Activated effector memory CD4-positive, alpha-beta T cell treated with Interleukin-2 at 50 U/mL for 16 hours (primary cell): ENCODE measurements at places on chromosomes 1 and 21.

DNA sequence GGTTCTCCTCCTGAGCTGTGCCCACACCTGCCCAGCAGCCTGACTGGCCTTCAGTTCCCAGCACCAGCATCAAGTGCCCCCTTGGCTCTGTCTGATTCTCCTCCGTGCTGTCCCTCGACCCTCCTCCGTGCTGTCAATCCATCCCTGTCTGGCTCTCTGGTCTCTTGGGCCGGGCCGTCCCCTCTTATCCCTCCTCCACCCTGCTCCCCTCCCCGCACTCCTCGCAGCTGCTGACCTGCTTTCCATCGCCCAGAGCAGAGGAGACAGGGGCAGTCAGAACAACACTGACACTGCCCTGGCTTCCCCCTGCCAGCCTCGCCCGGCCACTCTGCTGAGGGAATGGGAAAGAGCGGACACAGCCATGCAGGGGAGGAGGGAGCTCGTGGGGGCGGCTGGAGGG is 267.4 kb downstream of the CAMTA1 start:
- no peak for DNase-seq

DNA sequence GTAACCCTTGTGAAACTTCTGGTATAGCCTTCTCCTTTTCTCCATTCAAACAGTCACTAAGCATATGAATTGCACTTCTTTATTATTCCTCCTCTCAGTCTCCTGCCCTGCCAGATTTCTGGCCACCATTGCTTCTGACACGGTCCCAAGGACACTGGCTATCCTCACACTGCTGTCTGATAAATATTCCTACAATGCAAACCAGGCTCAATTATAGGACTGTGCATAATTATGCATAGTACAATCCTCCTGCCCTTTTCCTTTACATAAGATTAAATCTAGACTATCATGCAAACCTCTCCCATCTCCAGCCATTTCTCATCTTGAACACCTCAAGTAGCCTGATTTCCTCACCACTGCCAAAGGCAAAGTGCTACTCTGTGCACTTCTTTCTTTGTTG is 704.3 kb upstream of the ADAMTS5 start:
- DNase-seq = no peak

- no peak for DNase-seq
Measured at GRCh38 chr1:22712502-22713271, 2.0 kb downstream of the EPHB2 start.

GRCh38 chr1:60878323-60878722 is 204.0 kb upstream of the NFIA start:
- DNase-seq = no peak

GRCh38 chr1:47682786-47683350 is 245.0 kb downstream of the FOXD2 start:
- DNase-seq = no peak
